Left forelimb (tissue), 1 donor: ENCODE measurements at places on chromosomes 4 and X.

- DNase-seq: no peak
Measured at GRCh38 chr4:41632481-41633073, 94.6 kb downstream of the LIMCH1 start.

- no peak for DNase-seq
Measured at GRCh38 chr4:71211748-71212147, 127.1 kb upstream of the SLC4A4 start.

DNA sequence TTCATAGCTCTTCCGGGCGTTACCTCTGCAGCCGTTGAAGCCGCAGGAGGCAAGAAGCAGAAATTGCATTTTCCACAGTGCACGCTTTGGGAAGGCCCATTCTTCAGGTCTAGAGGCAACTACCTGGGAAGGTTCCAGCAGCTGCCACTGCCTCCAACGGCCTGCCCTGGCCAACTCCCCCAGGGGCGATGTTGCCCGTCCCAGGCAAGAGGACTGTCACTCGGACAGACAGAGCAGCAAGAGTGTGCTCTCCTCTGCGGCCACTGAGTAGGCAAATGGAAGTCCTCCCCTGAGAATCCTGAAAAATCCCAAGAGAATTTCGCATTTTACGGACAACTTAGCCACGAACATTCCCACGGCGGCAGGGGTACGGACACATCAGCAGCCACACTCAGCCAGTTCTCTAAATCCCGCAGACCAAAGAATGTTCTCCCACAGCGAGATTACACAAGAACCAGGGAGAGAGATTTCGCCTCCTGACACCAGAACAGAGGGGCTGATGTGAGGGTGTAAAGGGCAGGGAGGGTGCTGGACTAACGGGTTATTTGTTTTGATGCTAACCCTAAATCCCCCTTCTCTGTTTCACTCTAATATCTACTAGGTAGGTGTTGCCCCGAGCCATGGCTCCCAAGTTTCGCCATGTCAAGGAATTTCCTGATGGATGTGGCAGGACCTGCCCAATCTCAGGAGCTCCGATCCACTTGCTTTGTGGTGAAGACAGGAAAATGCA, 63.8 kb downstream of the SEPSECS start:
- DNase-seq: no peak

DNA sequence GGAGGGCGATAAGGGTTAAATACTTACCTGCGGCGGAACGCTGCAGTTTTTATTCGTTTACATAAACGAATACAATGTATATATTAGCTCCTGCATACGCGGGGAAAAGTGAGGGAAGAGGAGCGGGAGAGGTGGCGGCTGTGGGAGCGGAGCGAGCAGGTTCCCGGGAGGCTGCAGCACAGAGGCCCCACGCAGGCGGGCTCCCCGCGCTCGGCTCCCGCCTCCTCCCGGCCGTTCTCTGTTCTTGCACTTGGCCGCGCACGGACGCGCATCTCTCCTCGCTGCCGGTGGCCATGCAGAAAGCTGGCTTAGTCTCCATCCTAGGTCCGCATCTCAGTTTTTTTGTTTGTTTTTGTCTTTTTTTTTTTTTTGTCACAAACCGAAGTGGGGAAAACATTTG, 340.4 kb upstream of the FAT1 start:
- no peak for DNase-seq

DNA sequence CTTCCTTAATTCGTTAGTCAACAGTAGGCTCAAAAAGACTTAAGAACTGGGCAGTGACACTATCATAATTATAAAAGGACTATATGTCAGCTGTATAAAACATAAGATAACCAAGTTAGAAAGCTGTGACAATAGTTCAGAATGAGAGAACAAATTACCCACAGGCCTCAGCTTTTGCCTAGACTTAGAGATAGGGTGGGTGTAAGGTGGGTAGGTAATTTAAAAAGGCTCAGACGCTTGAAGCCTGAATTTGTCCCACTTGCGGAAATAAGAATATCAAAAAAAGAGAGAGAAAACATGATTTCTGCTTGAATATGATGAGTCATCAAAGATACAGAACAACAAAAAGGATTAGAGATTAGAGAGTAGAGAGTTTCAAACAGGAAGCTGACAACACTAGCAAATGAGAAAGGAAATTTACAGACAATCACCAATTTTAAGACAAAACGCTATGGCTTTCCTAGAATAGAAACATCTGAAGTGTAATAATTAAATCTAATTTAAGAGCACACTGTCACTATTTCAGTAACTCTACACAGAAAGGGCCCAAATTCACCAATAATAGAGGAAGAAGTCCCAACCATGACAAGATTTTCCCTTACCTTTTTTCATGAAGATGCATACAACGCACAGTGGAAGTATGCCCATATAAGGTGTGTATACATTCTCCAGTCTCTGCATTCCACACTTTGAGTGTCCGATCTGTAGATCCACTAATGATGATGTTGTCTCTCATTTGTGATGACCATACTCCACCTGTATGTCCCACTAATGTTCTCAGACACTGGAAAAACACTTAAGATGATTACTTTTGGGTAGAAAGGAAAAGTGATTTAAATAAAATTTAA, 208.1 kb downstream of the FBXW7 start:
- no peak for DNase-seq

DNA sequence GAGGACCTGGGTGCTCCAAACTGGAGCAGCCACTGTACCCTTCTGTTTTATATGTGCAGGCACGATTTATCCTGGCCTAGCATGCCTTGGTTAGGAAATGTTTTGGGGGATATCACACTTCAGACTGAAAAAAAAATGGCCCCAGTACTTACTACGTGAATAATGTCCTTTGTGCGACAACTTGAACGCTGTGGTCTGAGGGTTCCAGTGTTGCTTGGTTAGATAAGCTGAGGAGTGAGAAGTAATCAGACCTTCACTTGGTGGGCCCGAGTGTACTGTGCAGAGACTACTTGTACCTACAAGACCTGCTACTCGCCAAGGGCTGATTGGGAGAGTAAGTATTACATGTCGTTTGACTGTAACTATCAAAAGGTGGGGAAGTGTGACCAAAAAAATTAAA, 678 bp downstream of the DNAAF6 start:
- DNase-seq: no peak

DNA sequence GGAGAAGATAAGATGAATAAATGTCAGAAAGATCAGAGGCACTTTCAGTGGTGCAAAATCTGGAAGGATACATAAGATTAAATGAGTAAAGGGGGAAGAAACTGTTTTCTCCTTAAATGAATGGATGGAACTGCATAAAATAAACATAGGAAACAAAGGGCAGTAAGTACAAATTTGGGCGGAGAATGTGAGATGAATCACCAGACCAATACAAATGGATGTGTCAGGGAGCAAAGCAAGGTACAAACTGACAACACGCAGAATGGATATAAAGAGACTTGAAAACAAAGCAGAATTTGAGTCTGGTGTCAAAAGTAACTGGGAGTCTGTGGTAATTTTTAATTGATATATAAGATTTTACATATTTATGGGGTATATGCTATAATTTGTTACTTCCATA, 175.3 kb upstream of the PCDH18 start:
- DNase-seq: no peak

GRCh38 chrX:4663085-4663484, 949.6 kb upstream of the PRKX start:
- no peak for DNase-seq

DNA sequence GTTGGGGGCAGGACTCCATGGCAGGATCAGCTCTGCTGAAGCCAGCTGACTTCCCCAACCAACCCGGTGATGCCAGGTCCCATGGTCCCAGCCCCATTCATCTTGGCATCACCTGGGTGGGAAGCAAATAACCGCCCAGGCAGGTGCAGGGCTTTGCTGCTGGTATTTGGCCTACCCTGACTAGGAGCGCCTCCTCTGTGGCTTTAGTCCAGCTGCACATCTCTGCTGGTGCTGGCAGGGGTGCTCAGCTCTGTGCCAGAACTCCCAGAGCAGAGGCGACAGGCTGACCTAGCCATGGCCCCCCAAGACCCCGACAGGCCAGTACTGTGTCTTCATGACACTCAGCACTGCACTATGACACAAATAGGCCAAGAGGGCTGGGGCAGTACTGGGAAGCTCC, 64.4 kb downstream of the STARD8 start:
- no peak for DNase-seq

DNA sequence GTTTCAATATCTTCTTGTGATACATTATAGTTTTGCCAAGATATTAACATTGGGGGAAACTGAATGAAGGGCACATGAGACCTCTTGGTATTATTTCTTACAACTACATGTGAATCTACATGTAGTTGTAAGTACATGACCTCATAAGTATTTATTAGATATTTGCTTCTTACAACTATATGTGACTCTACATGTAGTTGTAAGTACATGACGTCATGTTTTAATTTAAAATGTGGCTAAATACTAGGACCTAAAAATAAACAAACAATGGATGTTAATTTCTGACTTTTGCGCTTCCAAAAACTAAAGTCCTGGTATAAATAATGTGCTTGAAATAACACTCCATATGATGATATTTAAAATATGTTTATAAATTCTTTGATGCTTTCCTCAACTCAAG, 190.2 kb downstream of the CBLL2 start:
- DNase-seq: no peak

DNA sequence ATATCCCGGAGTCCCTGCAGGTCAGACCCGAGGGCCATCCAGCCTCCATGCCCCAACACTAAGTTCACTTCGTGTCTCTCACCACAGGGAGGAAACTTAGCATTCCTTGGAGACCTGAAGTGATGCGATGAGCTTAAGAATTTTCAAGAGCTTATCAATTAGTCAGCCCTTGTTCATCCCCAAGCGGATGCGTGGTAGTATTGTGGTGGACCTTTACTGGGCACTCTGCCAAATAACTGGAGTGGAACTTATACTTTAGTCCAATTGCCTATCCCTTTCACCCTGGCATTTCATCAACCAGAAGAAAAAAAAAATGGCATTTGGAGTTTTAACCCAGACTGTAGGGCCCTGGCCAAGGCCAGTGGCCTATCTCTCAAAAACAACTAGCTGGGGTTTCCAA, 137.1 kb downstream of the RELL1 start:
- no peak for DNase-seq

- DNase-seq: no peak
Measured at GRCh38 chr4:148112231-148112982, 329.8 kb downstream of the NR3C2 start.

- no peak for DNase-seq
Measured at GRCh38 chrX:11566789-11567188, 98.9 kb downstream of the ARHGAP6 start.

GRCh38 chr4:3339577-3339976, 46.8 kb downstream of the RGS12 start:
- DNase-seq: no peak

- DNase-seq: no peak
Measured at GRCh38 chr4:55851885-55852284, 1.6 kb upstream of the EXOC1 start.

- DNase-seq: no peak
Measured at GRCh38 chrX:121649417-121649816, 602.0 kb downstream of the GLUD2 start.

- no peak for DNase-seq
Measured at GRCh38 chrX:19639056-19639455, 123.7 kb upstream of the MAP3K15 start.

DNA sequence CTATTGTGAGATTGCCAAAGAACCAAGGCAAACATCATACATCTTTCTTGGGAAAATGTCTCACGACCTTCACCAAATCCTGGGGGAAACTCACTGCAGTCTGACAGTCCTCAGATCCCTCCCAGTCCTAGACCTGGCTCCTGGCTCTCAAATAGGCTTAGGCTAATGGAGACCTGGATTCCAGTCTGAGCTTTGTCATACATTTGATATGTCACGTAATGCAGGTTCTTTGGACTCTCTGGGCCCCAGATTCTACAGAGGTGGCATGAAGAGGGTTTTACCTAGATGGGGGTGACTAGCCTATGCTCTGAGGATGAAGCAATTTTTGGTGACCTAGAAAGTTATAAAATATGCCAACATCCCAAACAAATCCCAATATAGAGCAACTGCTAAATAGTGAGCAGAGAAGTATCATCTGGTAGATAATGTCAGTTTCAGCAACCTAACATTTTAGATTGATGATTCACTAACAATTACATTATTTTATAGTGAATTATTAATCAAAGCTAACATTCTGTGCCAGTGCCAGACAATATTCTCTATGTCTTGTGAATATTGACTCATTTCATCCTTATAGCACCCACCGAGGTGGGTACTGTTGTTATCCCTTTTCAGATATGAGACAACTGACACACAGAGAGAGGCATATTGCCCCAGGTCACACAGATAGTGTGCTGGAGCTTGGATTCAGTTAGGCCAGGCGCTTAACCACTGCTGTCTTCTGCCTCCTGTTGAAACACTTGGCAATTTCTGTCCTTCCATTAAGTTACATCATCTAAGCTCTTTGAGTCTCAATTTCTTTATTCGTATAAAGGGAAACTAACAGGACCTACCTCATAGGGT, 195.4 kb upstream of the MAMLD1 start:
- no peak for DNase-seq

DNA sequence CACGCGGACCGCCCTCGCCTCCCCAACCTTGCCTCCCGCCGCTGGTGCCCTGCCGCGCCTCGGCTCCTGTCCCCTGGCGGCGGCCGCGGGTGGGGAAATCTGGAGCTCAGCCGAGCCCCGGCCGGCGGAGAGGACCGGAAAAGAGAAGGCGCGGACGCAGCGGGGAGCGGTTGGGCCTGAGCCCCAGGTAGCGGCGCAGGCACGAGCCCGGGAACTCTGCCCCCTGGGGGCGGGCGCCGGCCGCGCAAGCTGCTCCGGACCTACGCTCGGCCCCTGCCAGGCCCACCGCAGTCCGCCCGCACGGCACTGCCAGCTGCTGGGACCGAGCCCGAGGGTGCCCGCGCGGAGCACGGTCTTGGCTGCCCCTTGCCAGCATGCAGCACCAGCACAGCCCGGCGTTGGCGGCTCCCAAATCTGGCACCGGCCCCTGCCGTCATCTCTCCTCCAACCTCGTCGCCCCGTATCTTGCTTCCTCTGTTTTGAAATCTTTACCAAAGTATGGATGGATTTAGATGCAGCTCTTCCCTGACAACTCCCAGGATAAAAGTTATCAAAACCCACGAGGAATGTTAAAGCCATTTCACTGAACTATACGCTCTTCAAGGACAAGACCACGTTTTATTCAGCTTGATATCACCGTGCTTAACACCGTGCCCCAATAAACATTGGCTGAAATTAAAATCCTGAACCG, at the start of gene PRSS12:
TSS of gene PRSS12 (minus strand) at position 161 of the 691 bp plus-strand sequence. CDS start 283 bp downstream, outside the sequence.
- peak; percentile 76 for DNase-seq

DNA sequence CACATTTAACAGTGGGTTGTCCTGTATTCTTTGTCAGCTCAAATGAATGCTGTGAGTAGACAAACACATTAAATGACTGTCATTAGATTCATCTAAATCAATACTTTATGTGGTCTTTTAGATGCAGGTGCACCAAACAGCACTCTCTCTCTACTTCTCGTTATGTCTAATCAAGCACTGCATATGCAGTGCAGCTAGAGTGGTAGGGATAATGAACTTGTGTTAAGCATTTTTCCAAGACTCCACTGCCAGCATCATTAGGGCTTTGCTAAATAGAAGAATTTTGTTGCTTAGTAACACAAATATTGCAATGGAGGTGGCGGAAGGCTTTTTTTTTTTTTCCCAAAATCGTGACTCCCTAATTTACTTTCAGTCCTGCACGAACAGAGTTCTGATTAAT, 447.0 kb upstream of the GALNT7 start:
- DNase-seq: no peak
